ENCODE measurements at places on chromosomes 5 and 9.

GRCh38 chr5:38497946-38498345 lies 58.5 kb downstream of the LIFR start:
- no peak for DNase-seq

DNA sequence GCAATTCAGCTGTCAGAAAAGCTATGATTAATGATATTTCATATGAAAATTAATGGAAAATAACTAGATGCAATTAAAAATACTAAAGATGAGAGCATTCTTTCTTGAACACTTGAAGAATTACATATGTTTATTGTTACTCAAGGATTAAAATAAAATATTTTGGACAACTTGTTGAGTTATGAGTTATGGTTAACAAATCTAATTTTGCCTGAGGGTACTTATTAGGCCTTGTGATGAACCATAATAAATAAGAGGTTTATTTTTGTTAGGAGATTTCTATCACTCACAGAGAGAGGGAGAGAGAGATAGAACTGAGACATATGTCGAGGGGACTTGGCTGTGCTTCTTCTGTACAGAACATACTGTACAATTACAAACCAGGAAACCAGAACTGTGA lies 183.7 kb downstream of the ISL1 start:
- DNase-seq = no peak

GRCh38 chr5:168772316-168772961 lies 193.3 kb upstream of the PANK3 start:
- DNase-seq = no peak

DNA sequence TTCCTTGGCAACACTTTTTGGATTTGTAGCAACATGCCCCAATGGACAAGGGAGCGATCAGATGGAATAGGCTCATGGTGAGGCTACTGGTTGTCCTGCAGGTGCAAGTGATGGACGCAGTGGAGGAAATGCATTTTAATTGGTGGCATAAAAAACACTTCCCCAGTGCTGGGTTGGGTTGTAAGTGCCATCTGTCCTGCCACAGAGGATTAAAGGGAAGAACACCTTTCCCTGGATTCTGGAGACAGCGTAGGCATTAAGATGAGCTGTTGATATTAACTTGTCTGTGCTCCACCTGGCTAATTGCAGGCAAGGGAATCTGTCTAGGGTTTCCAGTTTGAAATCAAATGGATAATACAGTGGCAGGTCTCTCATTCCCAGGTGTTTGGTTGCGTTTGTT lies 173.4 kb downstream of the ZNF462 start:
- DNase-seq = no peak

DNA sequence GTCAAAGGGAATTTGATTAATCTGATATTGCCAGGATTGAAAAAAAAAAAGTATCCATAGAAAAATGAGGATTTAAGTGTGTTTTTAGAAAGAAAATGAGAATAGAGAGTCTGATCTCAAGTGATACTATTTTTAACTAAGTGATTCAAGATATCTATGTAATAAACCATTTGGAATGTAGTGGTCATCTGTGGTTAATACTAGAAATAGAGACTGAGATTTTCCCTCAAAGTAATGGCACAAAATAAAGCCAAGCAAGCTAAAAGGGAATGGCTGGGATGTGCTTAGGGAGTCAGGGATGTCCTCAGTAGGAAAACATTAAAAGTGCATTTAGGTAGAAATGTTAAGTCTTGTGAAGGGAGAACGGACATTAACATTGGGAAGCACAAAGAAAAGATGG lies 90.6 kb downstream of the FBXO4 start:
- DNase-seq = no peak

DNA sequence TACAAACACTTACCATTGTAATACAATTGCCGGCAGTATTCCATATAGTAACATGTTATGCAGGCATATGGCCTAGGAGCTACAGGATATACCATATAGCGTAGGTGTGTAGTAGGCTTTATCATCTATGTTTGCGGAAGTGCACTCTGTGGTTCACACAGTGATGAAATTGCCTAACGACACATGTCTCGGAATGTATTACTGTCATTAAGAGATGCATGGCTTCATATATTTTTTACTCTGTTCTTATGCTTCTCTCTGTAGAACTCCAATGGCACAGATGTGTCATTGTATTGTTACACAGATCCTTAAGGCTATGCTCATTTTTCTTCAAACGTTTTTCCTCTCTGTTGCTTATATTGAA lies 19.2 kb upstream of the ANKRD18A start:
- DNase-seq = no peak

DNA sequence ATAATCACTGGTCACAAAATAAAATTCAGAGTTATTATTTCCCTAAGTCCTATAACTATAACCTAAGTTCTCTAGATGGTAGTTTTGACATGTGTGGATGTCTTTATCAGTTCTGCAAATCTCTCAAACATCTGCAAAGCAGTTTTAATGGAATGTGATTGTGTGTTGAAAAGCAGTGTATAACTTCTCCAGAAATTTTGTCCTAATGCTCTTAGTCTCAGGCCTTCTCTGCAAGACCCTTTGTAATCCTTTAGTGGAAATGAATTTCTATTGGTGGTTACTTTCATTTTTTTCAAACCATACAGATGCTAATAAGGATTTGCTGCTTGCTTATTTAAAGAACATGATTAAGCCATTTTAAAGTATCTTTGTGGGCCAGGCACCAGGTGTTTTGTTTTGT lies 75.5 kb upstream of the LHFPL2 start:
- no peak for DNase-seq

GRCh38 chr9:122377241-122378164 lies 6.7 kb downstream of the PTGS1 start:
- DNase-seq = no peak

GRCh38 chr5:1502046-1502736 lies 21.6 kb downstream of the LPCAT1 start:
- DNase-seq = peak; percentile 9

DNA sequence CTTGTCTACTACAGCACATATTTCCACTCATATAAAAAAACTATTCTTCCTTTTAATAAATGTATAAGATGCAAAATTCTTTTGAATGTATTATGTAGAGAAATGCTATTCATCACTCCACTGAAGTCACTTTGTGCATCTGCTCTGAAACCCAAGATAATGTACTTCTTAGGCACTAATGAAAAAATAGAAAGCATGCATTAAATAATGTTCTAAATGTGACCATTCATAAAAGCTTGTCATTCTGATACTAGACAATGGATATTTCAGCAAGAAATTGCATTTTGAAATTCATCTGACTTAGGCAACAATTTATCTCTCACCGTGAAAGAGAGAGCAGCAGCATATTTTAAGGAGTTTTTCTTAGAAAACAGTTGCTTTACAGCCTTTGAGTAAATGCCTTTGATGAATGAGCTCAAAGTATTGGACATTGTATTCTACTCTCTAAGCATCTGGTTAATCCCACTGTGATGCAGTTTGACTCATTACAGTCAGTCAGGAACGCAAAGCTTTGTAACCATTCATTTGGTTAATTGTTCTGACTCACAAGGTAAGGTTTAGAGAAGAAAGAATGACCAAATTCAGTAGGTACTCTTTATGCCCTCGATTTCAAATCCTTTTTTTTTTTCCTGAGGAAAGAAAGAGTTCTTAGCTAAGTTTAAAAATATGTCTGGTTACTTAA lies 2233.8 kb upstream of the C9orf72 start:
- DNase-seq = no peak

DNA sequence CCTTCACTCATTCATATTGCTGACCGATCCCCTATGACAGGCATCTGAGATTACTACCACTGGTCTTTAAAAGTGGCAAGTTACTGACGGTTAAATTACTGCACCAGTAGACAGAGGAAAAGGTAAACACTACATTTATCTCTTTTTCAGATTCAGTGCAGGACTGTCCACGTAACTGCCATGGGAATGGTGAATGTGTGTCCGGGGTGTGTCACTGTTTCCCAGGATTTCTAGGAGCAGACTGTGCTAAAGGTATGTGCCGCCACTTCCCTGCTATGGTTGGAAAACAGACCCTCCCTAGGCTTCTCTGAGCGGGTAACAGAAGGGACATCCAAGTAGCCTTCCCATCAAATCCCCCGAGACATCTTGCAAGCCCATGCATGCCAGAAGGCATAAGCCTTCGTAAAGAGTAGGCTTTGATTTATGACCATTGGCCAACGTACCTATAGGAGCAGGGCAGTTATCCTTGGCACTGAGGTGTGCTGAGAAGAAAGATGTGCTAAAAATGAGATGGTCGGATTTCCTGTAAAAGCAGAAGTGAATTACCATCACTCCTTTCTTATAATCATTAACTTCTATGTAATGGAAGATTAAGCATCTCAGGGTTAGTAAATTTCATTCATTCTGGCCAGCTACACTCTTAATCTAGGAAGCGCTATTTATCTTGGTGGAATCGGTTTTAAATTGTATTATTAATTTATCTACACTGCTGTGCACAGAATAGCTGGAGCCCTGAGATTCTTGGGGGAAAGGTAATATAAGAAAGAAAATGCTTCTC lies 193.4 kb upstream of the WWC1 start:
- DNase-seq = no peak

GRCh38 chr5:74009502-74009901 lies 383.5 kb downstream of the ARHGEF28 start:
- DNase-seq = no peak

DNA sequence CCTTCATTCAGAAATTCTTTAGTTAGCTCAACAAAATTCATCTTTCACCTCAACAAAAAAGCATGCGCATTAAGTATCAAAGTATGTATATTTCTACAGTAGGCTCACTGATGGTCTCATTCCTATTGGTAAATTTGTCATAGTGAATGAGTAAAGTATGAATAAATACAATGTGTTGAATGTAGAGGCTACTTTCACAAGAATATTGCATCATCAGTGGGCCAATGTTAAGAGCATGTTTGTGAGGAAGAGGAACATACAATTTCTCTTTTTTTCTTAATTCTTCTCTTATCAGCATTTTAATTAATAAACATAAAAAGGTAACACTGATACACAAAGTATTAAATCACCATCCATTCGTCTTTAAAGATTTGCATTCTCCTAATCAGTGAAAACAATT lies 505.1 kb downstream of the CETN3 start:
- DNase-seq = no peak

DNA sequence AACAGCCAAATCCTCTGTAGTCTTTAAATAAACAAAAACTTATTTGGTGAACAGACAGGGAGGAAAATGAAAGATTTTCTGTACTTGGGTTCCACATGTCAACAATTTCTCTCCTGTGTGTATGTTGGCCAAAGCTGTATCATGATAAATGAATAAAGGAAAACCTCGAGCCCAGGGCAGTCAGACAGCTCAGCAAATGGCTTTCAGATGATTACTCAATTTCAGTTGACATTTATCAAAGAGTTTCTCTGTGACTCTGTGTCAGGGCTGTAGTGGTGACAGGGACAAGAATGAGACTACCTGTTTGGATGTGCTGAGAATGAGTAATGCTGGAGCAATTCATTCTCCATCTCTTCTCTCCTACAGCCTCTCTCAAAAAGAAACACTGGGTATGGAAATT lies 45.7 kb upstream of the PTGS1 start:
- DNase-seq = no peak

DNA sequence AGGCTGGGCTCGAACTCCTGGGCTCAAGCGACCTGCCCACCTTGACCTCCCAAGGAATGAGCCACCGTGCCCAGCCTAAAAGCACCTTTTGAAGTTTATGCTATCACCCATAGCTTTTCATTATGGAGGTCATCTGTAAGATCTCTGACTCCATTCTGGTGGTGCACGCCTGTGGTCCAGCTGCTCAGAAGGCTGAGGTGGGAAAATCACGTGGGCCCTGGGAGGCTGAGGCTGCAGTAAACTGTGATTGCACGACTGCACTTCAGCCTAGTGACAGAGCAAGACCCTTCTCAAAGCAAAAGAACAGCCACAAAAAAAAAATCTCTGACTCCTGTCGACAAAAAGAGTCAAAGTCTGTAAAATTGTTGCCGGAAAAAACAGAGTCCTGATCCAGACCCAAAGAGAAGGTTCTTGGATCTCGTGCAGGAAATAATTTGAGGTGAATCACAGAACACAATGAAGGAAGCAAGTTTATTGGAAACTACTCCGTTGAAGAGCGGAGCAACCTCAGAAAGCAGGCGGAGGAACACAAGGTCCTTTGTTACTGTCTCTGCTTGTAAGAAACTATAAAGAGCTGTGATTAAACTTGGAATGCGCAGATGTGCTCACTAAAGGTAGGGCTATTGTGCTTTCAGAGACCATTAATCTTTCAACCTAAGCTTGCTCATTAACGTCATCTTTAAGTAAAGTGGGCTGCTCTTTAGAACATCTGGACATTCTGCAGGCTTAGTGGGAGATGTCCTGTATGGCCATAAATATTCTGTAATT lies 2.0 kb upstream of the HAUS6 start:
- DNase-seq = no peak

DNA sequence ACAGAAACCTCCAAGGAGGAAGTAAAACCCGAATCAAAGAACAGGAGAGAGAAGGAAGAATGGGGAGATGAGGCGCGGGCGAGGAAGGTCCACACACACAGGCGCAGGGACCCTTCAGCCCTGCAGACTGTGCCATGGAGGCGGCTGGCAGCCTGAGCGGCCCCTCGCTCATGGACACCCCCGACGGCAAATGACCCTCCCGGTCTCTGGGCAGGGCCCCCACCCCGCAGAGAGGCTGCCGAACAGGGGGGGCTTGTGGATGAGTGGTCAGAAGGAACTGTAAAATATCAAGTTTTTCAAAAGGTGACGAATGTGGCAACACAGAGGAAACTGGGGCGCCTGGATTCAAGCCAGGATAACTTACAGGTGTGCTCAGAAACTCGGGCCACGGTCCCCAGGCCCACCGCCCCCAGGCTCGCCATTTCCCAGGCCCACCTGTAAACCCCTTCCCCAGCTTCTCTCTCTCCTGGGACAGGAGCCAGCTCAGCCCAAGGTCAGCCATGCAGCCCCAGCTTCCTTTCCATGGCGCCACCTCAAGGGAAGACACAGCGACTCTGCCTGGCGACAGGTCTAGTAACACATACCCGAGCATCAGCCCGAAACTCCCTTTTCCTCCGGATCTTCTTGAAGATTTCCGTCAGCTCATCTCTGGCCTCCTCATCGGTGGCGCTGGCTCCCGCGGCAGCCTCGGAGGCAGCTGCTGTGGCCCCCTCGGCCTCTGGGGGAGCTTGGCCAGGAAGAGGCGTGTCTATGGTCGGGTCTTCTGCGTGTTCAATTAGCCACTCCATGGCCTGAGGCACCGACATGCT lies 16.5 kb downstream of the UBAC1 start:
- no peak for DNase-seq

DNA sequence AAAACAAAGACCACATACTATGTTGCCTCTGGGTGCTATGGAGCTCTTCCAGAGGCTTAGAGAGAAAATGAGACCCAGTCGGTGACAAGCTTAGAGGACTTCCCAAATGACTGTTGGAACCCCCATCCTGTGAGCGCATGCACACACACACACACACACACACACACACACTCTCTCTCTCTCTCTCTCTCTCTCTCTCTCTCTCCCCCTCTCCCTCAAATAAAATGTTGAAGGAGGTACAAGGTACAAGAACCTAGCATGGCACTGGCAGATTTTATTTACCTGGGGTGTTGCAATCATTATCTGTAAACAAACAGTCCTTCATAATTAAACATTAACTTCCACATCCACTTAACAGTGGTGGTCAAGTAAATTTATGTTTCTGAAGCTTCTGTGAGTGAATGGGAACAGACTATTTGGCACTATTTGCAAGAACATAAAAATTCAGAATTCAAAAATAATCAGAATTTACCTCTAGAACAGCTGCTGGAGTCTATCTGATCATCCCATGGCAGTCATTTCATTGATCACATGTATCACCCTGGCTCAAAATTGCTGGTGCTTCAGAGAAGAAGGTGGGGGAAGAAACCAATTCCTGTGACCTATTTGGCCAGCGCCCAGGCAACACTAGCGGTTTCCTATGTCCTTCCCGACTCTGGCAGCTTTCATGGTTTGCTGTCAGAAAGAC lies 24.9 kb downstream of the TRPM3 start:
- DNase-seq = no peak

- DNase-seq = peak; percentile 39
These were observed 1.3 kb upstream of the PRR7 start for GRCh38 chr5:177445052-177445916.
